ENCODE measurements at places on chromosomes 3 and 15.

GRCh38 chr3:152858170-152858800 lies 23.4 kb downstream of the P2RY1 start:
- DNase-seq: no peak

DNA sequence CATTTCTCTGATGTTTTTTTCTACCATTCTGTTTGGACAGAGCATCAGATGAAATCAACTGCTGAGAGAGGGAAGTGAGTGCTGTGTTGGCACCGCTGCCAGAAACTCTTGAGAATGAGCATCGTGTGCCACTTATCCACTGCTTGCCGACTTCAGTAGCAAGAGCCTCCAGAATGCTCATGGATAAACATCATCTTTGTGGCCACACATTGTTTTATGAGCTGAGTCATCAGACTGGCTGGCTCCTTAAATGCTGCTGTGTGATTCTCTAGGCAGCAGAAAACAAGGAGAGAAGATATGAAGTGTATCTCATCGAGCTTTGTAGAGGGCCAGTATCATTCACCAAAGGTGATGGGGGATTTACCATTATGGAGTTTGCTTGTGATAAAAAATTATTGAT lies 3.4 kb upstream of the DOCK3 start:
- no peak for DNase-seq

GRCh38 chr3:11140713-11141104 lies 13.6 kb upstream of the HRH1 start:
- no peak for DNase-seq

DNA sequence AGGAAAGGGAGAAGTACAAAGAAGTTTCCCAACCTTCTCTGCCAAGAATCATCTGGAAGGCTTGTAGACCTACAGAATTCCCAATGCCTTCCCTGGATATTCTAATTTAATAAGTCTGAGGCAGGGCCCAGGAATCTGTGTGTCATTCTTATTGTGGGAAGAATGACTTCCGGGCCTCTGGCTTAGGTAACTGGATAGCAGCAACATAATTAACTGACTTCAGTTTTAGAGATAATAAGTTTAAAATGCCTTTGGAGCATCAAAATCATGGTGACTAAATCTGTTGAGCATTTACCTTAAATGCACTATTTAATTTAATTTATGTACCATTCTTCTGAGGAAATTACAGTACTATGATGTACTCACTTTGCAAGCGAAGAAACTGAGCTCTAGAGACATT lies 44.3 kb upstream of the TM4SF1 start:
- no peak for DNase-seq

- no peak for DNase-seq
These were observed 341.2 kb upstream of the C2CD4B start for GRCh38 chr15:62506217-62506805.

- peak; percentile 29 for DNase-seq
These were observed 8.2 kb upstream of the GRIP2 start for GRCh38 chr3:14548321-14548729.

Data from activated CD8-positive, alpha-beta memory T cell treated with anti-CD3 and anti-CD28 coated beads, Interleukin-2, amount 50 U/mL, for 4 hours (primary cell).